AG08396 (cell line): ENCODE measurements at places on chromosomes 7 and 10.
A peak's percentile ranks its signal among the peaks of the same experiment; 100 is the strongest.

DNA sequence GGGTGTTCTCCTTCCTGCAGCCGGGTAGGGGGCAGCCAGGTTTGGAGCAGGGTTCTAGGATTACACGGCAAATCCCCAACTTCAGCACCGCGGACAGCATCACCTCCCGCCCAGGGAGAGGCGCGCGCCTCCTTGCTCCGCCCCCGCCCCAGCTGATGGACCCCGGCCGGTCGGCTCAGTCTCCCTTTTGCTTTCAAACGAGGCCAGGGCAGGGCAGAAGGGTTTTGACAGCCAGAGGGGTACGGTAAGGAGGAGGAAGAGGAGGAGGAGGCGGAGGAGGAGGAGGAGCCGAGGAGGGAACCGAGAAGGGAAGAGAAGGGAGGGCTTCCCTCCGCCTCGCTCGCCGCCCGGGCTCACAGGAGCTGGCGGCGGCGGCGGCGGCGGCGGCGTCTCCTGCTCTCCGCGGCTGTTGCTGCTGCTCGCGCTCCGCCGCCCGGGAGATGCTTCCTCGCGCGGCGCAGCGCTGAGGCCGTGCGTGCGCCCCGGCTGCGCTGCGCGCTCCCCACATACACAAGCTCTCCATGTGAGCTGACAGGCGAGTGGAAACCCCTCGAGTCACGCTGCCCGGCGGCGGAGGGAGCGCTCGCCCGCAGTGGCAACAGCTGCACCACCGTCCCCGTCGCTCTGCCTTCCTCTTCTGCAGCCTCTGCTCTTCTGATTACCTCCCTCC, 615 bp upstream of the CNTNAP2 start:
- DNase-seq, result peak; percentile 39

- DNase-seq, result no peak
Observed at GRCh38 chr7:51227861-51228260, 88.7 kb downstream of the COBL start.

- DNase-seq, result peak; percentile 22
Observed at GRCh38 chr10:110076559-110077318, 69.0 kb downstream of the ADD3 start.

GRCh38 chr10:95987685-95988426, 55.5 kb upstream of the CCNJ start:
- no peak for DNase-seq

- no peak for DNase-seq
Observed at GRCh38 chr7:145152589-145152988, 316.7 kb upstream of the TPK1 start.

- no peak for DNase-seq
Observed at GRCh38 chr10:104368381-104368780, 14.7 kb downstream of the CFAP58 start.
